Spleen (tissue), 13 donors: ENCODE measurements at places on chromosomes 6 and 20.

DNA sequence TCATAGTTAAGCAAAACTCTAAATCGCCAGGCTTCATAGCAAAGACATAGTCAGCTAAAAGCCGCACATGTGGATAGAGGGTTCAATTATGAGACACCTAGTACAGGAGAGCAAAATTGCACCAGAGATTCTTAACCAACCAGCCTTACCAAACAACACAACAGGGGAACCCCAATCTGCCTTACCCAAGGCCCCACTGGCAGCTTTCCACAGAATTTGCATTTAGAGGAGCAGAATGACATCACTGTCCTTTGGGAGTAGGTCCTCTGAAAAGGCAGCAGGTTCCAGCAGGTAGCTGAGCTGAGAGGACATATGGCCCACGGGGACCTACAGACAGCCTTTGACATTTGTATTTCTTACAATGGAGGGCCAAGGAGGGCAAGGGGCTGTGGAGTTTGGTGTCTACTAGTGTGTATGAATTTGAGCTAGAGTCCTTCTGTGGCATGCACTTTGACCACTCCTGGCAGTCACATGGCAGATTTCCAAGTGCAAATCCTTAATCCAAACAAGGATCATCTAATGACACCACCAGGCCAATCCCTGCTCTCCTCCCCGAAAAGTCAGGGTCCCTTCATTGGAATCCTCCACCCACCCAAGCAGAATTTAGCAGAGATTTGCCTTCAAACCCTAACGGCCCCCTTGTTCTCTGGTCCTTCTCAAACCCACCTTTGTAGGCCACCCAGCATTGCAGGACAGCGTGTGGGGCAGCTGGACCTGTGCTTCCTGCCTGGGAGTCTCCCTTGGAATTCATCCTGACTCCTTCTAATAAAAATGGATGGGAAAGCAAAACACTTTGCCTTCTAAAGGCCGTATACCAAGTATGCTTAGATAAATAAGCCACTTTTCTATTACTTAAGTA, 171.2 kb upstream of the SUPT3H start:
- no peak for DNase-seq

DNA sequence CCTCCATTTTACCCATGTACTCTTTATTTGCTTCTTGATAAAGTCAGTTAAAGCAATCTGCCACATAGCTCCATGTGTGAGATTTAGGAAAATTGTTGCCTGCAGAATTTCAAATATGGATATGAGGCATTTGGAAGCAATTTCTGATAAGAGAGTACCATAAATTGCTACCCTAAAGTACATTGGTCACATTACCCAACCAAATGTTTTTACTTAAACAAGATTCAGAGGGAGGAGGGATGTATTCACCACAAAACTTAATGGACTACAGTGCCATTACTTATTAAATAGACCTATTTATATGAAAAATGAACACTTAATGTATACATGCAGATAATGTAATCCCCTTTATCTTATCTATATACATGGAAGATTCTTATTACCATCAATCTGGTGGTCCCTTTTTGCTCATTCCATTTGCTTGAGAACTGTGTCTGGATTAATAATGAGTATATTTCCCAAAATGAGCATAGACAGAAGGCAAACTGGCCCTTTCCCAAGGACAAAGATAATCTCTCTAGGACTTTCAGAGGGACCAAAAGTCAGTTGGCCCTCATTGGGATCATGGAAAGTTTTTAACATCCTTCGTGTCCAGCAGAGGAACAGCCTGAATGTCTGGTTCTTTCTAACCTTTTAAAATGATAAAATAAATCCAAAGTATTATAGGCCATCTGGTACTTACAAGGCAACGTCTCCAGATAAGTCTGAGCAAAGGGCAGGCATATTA, 526.4 kb downstream of the CBLN4 start:
- DNase-seq, result no peak

DNA sequence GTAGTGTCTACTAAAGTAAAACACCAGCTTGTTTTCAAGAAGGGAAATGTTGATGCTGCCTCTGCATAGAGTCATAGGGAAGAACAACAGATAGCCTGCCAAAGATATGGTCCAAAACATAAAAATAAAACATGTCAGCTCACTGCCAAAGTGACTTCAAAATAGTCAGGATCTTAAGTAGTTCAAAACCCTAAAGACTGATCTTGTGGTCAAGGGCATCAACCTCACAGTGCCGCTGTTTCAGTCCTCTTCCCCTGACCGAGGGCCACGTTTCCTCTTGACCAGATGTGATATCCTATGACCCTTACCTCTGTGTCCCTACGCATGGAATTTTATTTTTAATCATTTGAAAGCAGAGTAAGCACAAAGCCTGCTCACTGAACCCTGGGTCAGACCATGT, 104.2 kb upstream of the CNKSR3 start:
- DNase-seq, result no peak

- no peak for DNase-seq
Measured at GRCh38 chr6:56947924-56948323, 7.0 kb upstream of the BEND6 start.

GRCh38 chr6:158496700-158497099, 63.2 kb upstream of the TMEM181 start:
- DNase-seq, result no peak

GRCh38 chr20:46725186-46726165, 16.0 kb downstream of the SLC2A10 start:
- DNase-seq, result no peak

GRCh38 chr20:574297-574942, 30.8 kb upstream of the CSNK2A1 start:
- no peak for DNase-seq

- no peak for DNase-seq
Measured at GRCh38 chr6:167118839-167119238, 4.1 kb upstream of the CCR6 start.

DNA sequence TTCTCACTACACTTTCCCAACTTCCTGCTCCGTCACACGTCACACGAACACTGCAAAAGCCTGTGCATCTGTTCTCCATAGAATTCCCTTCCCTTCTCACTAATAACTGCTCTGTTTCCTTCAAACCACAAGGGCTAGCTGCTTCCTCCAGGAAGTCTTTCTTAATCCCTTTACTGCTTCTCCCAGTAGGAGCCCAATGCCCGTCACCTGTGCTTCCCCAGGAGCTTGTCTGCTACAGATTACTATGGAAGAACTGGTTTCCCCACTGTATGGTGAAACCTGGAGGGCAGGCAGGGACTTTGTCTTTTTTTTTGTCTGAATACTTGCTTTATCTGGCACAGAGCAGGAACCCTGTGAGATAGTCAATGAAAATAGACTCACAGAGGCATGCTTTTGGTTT, 444.7 kb upstream of the MAP3K7 start:
- DNase-seq, result no peak

DNA sequence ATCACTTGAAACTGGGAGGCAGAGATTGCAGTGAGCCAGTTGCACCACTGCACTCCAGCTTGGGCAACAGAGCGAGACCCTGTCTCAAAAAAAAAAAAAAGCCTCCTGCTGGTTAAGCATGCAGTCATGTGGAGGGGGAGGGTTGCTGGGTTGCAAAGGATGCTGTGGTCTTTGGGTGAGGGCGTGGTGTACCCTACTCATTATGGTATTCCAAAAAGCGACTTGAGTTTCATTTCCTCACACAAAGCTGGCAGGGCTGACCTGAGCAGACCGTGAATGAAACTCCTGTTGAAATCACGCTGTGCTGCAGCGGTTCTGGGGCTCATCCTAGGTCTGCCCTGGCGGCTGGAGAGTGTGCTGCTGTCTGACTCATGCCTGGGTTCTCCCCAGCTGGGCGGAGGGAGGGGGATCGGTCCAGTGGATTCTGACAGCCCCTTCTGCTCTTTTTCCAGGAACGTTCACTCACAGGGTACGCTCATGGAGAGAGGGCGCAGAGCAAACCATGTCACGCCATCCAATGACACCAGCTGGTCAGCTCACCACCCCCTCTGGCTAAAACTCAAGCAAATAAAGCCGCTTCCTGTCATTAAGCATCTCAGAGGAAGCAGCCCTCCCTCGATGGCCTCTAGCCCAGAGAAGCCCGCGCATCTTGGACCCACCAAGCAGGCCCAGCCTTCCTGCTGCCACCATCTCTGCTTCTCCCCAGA, 166.2 kb downstream of the SCML4 start:
- peak; percentile 90 for DNase-seq

- no peak for DNase-seq
Measured at GRCh38 chr6:146870760-146871159, 272.0 kb downstream of the ADGB start.

DNA sequence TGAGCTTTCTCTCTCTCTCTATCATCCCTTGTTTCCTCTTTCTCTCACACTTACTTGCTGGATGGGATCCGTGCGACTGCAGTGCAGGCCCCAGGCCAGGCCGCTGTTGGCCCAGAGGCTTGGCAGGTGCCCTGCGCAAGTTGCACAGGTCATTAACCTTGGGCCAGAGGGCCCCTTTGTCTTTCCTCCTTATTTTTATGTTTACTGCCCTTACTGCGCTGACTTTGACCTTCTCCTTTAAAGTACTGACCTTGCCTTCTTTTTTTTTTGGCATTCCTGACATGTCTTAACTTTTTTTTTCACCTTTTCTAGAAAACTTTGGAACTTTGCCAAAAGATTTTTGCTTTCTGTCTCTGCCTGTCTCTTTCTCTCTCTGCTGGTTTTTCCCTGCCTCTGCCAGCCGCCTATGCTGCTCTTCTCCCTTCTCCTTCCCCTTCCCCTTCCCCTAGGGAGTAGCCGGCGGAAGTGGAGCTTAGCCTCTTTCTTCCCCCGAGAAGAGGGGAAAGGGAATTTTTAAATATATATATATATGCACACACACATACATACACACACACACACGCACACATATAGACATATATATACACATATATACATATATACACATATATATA, 59.6 kb upstream of the CDH4 start:
- no peak for DNase-seq

GRCh38 chr20:10131732-10132345, 86.8 kb upstream of the SNAP25 start:
- no peak for DNase-seq

DNA sequence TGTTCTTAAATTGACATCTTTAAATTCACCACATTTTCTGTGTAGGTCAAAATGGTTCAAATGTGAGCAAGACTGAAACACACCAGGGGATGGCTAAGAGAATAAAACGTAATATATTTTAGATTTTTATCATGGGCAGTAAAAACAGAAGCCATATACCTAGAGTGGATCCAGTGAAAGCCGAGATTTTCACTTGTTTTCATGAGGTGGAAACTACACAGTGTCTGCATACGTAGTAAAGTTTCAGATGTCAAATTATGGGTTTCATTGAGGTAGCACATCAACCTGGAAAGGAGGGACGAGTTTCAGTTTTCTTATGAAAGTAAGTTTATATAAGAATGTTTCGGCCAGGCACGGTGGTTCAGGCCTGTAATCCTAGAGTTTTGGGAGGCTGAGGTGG, 25.9 kb downstream of the METTL24 start:
- DNase-seq, result no peak

- no peak for DNase-seq
Measured at GRCh38 chr6:149084808-149085556, 232.5 kb upstream of the TAB2 start.

DNA sequence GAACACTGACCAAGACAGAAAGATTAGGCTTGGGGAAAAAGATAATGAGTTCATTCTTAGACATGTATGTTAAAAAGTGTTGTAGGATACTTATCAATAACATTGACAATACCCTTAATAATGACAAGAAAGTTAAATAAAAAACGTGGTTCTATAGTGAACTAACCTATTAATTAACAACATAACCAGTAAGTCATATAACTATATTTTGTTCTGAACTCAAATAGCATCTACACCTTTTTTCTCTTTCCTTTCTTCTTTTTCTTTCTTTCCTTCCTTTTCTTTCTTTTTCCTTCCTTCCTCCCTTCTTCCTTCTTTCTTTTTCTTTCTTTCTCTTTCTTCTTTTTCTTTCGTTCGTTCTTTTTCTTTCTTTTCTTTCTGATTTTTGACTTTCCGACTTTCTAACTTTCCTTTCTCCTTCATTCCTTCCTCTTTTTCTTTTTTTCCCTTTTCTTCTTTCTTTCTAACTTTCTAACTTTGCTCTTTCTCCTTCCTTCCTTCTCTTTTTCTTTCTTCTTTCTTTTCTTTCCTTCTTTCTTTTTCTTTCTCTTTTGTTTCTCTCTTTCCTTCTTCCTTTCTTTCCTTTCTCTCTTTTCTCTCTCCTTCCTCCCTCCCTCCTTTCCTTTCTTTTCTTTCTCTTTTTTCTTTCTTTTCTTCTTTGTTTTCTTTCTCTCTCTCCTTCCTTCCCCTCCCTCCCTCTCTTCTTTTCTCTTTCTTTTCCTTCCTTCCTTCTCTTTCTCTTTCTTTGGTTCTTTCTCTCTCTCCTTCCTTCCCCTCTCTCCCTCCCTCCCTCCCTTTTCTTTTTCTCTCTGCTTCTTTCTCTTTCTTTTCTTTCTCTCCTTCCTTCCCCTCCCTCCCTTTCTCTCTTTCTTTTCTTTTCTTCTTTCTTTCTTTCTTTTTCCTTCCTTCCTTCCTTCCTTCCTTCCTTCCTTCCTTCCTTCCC, 24.6 kb downstream of the PRSS35 start:
- DNase-seq, result no peak

- no peak for DNase-seq
Measured at GRCh38 chr20:16760431-16761304, 12.5 kb downstream of the OTOR start.

DNA sequence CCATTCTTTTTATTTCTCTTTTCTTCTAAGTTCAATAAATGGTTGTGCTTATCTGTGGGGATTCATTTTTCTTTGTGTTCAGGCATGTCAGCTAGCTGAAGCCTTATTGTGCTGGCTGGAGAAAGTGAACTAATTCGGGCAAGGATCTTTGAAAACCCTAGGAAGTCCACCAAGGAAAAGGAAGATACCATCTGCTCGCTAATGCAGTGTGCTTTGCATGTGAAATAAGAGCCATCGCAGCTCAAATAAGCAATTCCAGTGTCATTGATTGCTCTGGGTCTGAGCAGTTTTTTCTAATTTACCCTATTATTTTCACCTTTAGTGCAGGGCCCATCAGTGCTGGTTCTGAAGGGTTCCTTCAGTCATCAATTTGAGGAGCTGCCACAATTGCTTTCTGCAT, 309.4 kb upstream of the SOX4 start:
- no peak for DNase-seq

DNA sequence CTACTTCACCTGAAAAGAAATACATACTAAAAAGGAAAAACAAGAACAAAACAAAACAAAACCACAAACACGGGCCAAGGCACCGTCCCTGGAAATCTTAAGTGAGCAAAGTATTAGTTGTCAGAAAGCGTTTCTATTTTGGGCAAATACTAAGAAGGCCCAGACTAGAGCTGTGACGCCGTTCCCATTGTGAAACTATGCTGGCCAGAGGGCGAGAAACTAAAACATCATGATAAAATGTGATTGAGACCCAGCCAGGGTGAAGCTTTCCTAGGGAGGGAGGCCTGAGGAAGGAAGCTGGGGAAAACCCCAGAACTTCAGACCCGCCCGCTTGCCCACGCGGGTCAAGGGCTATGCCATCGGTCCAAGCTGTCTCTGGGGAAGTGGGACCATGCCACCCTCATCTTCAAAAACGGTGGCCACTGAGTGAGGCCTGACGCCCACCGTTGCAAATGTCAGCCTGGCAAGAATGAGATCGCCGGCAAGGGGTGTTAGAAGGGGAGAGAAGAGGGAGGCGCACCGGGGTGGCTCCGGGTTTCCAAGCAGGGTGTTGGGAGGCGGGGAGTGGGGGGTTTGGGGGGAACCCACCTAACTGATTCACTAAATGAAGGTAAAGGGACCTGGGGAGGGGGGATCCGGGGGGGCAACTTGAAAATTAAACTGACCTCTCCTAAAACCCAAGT, 1950.9 kb upstream of the DEFB115 start:
- no peak for DNase-seq

GRCh38 chr6:149493761-149494320, 9.0 kb upstream of the ZC3H12D start:
- no peak for DNase-seq

GRCh38 chr6:22631091-22631490, 61.7 kb downstream of the HDGFL1 start:
- no peak for DNase-seq
